Hypothalamus (tissue), 51 donors: ENCODE measurements at places on chromosomes 12 and 14.

DNA sequence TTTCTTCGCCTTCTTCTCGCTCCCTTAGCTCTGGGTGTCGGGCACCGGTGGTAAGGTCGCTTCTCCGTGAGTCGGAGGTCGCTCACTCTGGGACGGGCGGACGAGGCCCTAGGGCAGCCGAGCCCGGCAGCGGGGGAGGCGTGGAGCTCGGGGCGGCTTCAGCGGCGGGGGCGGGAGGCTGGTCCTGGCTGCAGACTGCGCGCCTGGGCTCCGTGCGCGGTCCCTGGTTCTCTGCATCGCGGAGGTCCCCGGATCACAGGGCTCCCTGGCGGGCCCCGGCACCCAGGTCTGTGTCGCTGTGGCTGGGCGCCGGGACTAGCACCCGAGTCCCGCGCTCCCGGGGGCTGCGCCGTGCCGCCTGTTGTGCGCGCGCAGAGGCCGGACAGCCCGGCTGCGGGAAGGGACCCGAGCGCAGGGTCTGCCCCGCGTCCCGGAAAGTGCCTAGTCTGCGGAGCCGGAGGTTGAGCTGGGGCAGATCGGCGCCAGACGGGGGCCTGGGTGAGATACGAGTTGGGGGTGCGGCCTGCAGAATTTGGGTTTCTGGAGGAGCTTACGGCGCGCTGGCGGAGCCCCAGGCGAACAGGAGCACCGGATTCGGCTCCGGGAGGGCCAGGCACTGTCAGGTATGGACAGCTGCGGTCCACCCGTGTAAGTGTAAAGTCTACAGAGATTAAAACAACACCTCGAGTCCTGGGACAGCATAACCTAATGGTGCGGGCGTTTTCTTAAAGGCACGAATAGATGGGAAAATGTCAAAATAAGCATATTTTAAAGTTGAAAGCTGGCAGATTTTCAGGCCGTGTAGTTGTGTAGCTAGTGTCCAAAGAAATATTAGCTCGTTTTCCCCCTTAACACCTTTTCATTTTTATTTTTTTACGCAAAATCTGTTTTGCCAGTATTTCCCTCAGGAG, 713 bp downstream of the FRMD6 start:
- peak; percentile 37 for DNase-seq

- no peak for DNase-seq
Observed at GRCh38 chr12:41058266-41058665, 129.9 kb upstream of the PDZRN4 start.

GRCh38 chr12:110339184-110339952, 58.3 kb downstream of the ATP2A2 start:
- no peak for DNase-seq

- DNase-seq, result no peak
Observed at GRCh38 chr12:18684430-18684829, 53.4 kb downstream of the PLCZ1 start.

- no peak for DNase-seq
Observed at GRCh38 chr14:103052407-103052806, 4.9 kb downstream of the CDC42BPB start.

- DNase-seq, result no peak
Observed at GRCh38 chr14:60233251-60233650, 15.8 kb upstream of the PPM1A start.

DNA sequence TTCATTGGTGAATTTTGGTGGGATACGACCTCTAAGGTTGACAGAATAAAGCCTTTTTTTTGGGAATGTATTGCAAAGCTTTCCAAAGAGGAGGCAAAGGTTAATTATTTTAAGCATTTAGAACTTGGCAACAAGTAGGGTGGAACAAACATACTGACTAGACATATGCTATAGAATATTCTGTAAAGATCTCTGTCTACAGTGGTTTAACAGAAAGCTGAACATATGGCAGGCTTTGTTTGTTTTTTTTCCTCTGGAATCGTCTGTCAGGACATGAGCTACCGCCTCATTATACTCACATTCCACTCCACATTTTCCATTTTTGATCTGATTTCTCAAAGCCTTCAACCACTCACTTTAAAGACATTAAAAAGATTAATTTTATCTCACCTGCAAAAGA, 153.4 kb upstream of the PELI2 start:
- DNase-seq, result no peak

GRCh38 chr14:53865711-53866110, 90.9 kb downstream of the BMP4 start:
- no peak for DNase-seq

GRCh38 chr14:80981156-80981555, 25.7 kb downstream of the TSHR start:
- DNase-seq, result no peak

DNA sequence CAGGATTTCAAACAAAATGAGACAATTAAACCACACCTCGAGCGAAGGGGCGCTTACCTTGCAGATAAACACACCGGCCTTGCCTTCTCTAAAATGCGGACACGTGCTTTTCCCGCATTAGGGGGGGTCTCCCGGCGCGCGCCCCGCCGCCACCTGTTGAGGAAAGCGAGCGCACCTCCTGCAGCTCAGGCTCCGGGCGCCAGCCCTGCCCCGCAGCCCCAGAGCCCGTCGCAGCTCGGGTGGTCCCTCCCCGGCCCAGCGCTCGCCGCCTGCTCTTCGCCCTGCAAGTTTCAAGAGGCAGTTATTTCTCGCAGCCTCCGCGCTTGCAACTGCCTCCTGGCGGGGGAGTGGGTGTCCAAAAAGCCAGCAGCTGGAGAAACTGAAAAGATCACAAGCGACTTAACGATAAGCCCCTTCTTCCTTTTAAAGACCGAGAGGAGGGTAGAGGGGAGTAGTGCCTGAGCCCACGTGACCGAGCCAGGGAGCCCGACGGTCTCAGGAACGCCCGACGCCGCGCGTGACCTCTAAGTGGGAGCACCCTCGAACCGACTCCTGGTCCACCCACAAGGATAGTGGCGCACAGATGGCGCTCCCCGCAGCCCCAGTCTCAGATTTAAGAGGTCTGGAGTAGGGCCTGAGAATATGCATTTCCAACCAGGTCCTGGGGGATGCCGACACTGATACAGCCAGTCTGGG, at the start of gene ESR2:
TSS of gene ESR2 (minus strand) at position 396 of the 696 bp plus-strand sequence. CDS start 11,386 bp downstream, outside the sequence.
- DNase-seq, result no peak

GRCh38 chr12:32134101-32134888, 27.6 kb downstream of the BICD1 start:
- no peak for DNase-seq

DNA sequence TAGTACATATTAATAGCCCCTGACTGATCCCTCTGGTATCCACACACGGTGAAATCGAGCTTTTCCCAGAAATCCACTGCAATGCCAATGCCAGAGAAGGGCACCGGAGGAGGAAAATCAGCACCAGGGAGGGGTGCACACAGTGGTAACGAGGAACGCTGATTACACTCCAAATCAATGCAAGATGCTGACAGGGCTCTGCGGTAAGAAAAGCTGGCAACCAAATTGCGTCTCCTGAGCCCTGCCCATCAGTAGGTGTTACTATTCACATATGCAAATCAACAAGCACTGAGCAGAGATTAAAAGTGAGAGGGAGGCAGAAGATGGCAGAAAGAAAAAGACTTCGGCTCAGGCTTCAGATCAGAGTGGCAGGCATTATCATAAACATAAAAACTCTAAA, 159.1 kb downstream of the RPS29 start:
- no peak for DNase-seq

GRCh38 chr14:75283833-75284563, 5.4 kb downstream of the FOS start:
- DNase-seq, result no peak

GRCh38 chr12:129083121-129083840, 230.0 kb downstream of the GLT1D1 start:
- DNase-seq, result no peak

- no peak for DNase-seq
Observed at GRCh38 chr14:103867020-103867419, 19.6 kb upstream of the PPP1R13B start.

DNA sequence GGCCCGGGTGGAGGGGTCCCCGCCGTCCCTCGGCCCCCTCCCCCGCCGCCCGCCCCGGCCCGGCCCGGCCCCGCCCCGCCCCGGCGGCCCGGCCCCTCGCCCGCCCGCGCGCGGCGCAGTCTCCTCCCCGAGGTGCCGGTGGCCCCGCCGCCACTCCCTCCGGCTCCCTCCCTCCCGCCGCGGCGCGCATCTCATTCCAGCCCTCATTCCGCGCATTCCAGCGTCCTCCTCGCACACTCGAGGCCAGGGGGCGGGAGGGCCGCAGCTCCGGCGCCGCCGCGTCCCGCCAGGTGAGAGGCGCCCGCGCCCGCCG, at the start of gene TEAD4:
TSS of gene TEAD4 (plus strand) at position 206 of the 313 bp plus-strand sequence.
- DNase-seq, result no peak

DNA sequence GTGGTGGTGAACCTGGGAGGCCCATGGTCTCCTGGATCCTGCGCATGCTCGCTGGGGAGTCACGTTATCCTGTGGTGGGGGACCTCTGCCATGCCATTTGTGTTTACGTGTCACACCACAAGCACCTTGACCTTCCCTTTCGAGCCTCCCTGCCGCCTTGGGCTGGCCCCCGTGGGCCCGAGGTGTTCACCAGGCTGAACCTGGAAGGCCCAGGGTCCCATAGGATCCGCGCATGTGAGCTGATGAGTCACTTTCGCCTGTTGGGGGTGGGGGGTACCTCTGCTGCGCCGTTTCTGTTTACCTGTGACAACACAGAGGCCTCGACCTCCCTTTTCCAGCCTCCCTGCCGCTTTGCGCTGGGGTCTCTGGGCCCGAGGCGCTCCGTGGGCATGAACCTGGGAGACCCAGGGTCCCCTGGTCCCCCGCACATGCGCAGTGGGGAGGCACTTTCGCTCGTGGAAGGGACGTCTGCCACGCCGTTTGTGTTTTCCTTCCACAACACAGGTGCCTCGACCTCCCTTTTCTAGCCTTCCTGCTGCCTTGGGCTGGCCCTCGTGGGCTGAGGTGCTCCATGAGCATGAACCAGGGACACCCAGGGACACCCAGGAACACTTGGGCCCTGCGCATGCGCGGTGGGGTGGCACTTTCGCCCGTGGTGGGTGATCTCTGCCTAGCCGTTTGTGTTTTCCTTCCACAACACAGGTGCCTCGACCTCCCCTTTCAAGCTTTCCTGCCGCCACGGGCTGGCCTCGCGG, 334.1 kb downstream of the ALG10 start:
- DNase-seq, result no peak

DNA sequence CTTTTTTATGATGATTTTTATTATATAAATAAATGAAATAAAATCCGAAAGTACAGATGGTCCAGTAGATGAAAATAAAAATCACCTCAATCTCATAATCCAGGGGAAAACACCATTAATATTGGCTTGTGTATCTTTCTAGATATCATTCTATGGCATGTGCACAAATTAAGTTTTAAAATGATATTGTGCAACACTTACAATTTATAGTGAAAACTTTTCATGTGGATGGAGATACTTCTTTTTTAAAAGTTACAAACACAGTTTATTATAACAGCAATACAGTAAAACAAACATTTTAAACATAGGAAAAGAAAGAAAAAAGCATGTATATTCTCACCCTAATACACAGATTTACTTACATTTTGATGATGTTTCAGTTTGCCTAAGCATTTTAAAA, 98.9 kb upstream of the RMST start:
- no peak for DNase-seq

- no peak for DNase-seq
Observed at GRCh38 chr12:24020397-24021163, 71.1 kb upstream of the SOX5 start.

DNA sequence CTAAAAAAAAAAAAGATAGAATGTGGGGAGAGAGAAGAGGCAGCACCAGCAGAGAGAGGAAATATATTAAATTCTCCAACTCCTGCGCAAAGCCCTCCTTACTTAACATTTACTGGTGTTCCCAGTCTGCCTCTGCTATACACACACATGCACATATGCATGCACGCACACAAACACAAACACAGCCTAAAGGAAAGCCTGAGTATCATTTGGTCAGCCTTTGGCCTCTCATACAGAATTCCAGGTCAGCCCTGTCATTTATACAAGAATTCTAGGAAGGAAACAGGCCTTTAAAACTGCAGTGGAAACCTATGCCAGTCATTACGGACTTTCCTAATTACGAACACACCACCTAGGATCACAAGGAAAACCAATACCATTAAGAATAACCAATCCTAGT, 269.4 kb downstream of the ITPR2 start:
- no peak for DNase-seq

DNA sequence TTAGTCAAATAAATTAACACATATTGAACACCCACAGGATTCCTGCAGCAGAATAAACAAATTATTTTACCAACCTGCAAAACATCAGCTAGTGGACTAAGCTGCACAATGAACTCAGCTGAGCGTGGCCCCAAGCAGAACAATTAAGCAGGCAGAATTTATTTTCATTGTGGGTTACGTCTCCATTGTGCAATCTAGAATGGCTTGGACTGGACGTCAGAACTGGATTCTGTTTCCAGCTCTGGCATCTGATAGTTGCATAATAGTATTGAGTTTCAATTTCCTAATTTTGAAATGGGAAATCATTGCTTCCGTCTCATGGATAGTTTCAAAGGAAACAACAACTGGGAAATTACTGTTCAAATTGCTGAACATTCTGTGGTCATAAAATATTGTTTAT, 35.5 kb upstream of the RERG start:
- no peak for DNase-seq

GRCh38 chr12:121748218-121748570, 35.6 kb downstream of the TMEM120B start:
- no peak for DNase-seq

GRCh38 chr14:93981316-93982229, 5.2 kb upstream of the ASB2 start:
- DNase-seq, result no peak

- no peak for DNase-seq
Observed at GRCh38 chr14:50389668-50390441, 6.8 kb downstream of the CDKL1 start.

DNA sequence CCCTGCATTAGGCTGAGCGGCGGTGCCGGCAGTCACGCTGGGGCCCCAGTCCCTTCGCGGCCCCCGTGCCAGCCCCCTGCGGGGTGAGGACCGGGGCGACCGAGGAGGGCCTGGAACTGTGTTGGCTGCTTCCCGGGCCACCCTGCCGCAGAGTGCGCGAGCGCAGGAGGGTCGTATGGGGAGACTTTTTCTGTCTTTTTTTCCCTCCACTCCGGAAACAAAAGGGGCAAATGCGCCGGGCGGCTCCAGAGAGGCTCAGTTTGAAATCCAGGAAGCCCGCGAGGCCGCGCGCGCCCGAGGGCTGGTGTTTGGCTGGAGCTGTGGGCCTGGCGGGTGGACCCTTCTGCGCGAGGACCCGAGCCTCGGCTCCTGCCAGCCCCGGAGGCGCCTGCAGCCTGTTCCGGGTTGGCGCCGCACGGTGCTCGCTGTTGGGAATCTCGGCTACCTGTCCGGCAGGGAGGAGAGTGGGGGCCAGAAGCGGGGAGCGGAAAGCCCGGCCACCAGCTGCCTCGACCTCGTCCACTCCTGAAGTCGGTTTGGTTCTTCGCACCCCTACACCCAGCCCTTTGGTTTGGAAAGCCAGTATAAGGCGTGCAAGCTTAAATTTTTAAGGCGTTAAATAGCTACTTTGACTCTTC, 638 bp downstream of the PLEKHG3 start:
- no peak for DNase-seq

DNA sequence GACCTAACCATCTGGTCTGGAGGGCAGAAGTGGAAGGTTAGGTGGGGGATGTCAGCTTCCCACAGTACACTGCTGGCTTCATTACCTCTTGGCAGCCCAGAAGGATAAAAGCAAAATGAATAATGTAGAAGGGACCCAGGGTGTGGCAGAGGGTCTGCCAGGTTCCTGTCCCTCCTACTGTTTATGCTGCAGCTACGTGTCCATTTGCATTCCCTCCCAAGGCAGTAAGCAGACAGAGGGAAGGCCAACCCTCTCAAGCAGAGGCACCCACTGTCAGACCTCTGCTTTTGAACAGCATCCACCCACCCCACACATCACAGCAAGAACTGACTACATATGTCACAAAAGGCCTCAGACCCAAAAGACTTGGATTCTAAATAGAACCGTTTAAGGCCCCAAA, 19.4 kb downstream of the MAX start:
- no peak for DNase-seq

- no peak for DNase-seq
Observed at GRCh38 chr12:119340578-119340977, 6.0 kb downstream of the CCDC60 start.
